Activated T-cell treated with anti-CD3 and anti-CD28 coated beads, Interleukin-2, amount 50 U/mL, for 72 hours (primary cell): ENCODE measurements at places on chromosomes 5 and 9.

DNA sequence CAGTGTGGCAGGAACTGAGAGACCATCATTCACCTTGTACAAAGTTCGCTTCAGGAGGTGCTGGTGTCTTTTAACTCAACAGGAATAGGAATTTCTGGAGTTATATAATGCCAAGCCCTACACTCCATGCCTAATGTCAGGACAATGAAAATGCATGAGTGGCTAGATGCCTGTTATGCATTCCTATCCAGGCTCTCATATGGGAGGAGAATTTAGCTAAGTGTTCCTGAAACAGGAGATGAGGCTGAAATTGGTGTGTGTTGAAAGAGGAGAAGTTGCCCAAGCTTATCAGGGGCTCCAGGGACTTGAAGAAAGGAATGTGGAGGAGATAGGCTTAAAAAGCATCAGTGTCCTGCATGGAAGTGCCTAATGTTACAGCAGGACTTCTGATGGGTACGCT is 26.8 kb upstream of the PRUNE2 start:
- H3K4me1 ChIP-seq, result no peaks in the 10 kb centered on the region
- H3K27ac ChIP-seq, result no peak overlapping the region
- no peaks in the 10 kb centered on the region for H3K27me3 ChIP-seq
- H3K4me3 ChIP-seq, result no peak overlapping the region

DNA sequence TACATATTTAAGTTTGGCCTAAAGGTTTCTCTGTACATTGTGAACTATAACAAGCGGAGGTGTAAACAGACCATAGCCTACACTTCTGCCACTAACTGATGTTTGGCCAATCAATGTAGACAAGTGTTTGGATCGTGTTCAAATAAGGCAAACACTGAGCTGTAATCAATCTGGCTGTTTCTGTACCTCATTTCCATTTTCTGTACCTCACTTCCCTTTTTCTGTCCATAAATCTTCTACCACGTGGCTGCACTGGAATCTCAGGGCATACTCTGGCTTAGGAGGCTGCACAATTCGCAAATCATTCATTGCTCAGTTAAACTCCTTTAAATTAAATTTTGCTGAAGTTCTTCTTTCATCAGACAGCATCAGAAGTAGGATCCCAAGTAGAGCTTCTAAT is 140.9 kb downstream of the SLC25A46 start:
- H3K27ac ChIP-seq, result no peak overlapping the region
- no peak overlapping the region for H3K4me3 ChIP-seq
- H3K27me3 ChIP-seq, result no peaks in the 10 kb centered on the region
- H3K36me3 ChIP-seq, result no peaks in the 10 kb centered on the region

DNA sequence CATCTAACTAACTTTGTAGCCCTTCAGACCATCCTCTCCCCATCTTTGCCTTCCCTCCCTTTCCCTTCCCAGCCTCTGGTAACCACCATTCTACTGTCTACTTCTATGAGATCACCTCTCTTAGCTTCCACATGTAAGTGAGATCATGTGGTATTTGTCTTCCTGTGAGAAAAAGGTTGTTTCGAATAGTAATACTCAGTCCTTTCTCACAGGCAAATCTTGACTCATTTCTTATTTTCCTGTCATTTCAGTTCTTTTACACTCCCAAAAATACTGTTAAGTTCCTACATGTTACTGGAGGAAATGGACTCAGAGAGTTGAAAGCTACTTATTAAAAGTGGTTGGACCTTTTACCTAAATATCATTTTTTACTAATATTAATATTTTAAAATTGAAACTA is 82.1 kb downstream of the SLF1 start:
- peaks cover 1% of the 10 kb centered on the region for H3K36me3 ChIP-seq
- H3K27me3 ChIP-seq, result no peaks in the 10 kb centered on the region
- H3K4me3 ChIP-seq, result no peak overlapping the region

GRCh38 chr5:88702332-88702731 is 180.7 kb downstream of the MEF2C start:
- H3K27ac ChIP-seq, result no peak overlapping the region
- DNase-seq, result no peak
- peaks cover 36% of the 10 kb centered on the region for H3K27me3 ChIP-seq
- H3K4me1 ChIP-seq, result no peaks in the 10 kb centered on the region
- no peak overlapping the region for H3K4me3 ChIP-seq

DNA sequence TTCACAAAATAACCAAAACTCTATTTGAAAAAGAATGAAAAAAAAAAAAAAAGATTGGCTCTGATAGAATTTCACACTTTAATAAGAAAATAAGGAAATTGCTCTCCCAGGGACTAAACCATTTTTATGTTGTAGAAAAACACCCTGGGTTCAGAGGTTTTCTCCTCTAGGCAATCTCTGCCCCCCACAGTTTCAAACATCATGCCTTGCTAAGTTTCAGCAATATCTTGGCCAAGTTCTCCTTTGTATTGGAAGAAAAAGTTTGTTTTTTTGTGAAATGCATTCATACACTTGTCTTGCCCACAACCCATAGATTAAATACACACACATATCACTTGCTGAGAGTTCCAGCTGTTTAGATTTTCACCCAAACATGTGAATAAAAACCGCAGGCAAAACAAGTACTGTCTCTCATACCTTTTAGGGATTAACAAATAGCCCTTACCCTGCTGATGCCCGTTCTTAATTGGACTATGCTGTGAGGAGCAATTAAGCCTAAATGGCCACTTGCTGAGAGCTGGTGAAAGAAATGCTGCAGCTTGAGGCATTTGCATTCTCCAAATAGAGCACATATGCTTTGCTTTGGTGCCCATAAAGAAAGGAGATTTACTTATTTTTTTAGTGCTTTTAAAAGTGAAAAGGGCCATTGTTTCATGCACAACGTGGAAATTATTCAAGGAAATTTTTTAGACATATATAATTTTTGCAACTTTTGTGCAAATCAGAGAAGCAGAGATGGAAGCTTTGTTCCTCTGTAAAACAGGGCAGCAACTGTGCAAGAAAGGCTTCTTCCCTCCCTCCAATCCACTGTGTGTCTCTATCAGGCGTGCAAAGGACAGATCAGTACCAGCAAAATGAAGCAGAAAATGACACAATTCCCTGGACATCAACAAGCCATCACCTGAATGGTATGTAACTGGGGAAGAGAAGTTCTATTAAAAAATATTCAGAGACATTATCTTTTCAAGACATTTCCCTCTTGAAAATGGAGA is 262.4 kb upstream of the KIF2A start:
- no peak overlapping the region for H3K4me3 ChIP-seq
- no peaks in the 10 kb centered on the region for H3K36me3 ChIP-seq
- no peaks in the 10 kb centered on the region for H3K27me3 ChIP-seq
- no peaks in the 10 kb centered on the region for H3K4me1 ChIP-seq
- no peak overlapping the region for H3K27ac ChIP-seq
- DNase-seq, result no peak

DNA sequence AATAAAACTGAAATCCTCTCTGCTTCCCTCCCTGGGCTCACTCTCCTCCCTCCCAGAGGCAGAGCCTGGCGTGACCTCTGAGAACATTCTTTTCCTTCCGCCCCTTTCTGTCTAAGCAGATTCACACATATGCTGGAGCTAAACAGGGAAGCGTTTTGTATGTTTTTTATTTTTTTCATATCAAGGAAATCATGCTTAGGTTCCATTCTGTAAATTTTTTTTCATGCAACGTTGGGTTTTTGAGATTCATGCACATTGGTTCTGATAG is 20.2 kb upstream of the BARHL1 start:
- H3K4me3 ChIP-seq, result no peak overlapping the region
- DNase-seq, result no peak
- H3K4me1 ChIP-seq, result no peaks in the 10 kb centered on the region
- no peak overlapping the region for H3K27ac ChIP-seq
- H3K36me3 ChIP-seq, result peaks cover 2% of the 10 kb centered on the region
